ENCODE measurements at places on chromosomes 4 and X. TPM values are rescaled to one million over a fixed set of nuclear protein-coding genes. Genes with fewer than 3 reads are reported as not detected.

DNA sequence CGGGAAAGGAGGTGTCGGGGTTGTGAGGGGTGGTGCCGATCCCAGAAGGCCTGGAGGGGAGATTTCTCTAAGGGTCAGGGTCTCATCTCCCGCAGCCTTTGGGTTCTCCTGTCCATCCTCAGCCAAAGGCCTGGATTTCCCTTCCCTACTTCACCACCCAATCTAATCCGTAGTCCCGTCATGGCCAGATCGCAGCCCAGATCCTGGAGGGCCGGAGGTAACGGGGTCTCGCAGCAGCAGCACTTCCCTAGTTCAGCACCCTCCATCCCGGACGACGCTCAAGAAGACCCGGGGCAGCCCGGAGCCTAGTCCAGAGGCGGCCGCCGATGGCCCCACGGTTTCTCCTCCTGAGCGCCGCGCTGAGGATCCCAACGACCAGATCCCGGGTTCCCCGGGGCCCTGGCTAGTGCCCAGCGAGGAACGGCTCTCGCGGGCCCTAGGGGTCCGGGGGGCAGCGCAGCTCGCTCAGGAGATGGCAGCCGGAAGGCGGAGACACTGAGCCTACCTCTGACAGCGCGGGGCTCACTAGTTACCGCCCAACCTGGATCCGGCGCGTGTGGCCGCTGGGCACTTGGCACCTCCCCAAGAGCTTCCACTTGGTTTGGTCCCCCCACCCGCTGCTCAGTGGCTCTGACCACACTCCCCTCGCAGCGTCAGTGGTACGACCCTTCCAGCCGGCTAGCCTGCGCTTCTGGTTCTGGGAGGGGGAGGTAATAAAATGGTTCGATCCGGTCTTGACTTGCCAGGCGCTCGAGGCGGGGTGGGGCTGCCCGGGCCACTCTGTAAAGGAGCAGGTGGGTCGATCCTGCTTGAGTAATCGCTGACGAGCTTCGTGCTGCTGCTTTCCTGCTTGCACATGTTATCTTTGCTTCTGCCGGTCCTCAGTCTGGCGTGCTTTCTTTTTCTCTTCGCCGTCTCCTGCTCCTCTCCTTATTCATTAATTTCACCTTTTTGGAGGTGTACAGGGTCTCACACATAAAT is 3.6 kb downstream of the MAGIX start:
- no peak for DNase-seq

- DNase-seq = peak; percentile 16
Measured at GRCh38 chr4:1540601-1541375, 134.5 kb upstream of the NKX1-1 start.

DNA sequence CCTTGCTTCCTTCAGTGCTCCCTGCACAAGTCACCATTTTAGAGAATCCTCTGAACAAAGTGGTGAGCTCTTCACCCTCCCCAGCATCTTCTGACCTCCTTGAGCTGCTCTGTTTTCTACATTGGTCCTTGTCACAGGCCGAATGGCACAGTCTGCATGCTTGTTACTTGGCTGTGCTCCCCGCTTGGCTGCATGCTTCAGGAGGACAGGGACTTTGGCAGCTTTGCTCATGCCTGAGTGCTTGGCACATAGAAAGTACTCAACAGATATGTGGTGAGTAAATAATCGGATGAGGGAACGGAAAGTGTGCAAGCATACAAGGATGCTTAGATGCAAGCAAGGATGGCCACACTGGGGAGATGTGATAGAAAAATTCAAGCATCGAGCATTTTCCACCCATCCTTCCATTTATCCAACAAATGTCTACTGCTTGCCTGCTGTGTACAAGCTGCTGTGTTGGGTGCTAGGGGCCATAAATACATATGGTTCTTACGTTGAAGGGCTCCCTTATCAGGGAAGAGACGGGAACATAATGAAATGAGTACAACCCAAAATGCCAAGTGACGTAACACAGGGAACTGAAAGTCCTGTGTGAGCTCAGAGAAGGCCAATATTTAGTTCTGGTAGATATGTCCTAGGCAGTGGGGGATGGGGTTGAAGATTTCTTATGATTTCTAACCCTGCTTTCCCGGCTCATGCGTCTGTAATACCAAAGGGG is 31.2 kb downstream of the SLC2A9 start:
- DNase-seq = no peak

DNA sequence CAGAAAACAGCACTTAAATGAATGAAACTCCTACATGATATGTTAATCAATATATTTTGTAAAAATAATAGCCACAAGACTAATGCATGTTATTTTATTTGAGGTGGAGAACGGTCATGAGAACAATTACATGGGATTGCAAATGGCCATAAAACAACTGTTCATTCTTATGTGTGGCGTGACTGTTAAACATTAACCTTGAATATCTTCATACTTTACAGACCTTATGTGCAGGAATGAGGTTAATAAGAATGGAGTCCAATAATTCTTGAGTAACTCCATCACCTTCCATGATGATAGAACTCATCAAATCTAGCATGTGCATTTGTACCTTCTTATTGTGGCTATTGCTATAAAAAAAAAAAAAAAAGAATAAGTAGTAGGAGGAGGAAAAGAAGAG is 55.3 kb downstream of the PDS5A start:
- DNase-seq = no peak

DNA sequence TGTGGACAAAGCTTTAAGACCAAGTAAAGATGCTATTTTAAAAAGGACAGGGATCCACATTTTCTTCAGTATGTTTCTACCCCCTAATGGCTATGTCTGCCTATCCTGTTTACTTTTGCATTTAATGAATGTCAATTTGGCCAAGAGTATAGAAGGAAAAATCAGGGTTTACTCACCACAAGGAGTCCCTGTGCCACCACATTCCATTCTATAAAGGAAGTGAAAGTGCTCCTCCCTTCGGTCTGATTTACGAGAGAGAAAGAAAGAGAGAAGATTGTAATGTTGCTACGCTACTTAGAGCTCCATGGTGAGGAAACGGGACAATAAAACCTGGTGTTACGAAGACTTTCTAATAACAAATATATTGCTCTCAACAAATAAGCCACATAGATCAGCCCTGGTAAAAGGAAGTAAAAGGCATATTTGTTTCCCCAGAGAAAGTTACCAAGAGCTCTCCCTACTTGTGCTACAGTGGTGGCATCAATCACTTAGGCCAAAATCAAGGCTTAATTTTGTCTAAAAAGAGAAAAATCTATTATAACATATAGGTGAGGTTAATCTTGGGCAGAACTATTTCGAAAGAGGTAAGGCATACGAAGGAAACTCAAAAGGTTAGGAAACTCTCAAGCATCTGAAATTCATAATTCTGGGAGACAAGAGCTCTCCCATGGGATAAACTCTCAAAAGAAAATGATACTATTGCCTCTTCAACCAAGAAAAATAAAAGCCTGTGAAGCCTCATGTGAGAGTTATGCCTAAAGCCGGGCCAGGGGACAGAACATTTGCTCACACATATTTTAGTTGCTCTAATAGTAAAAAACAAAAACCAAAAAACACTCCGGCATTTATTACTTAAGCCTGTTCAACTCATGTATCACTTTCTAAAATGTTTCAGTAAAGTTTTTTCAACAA is 29.5 kb downstream of the TAPT1 start:
- peak; percentile 86 for DNase-seq

DNA sequence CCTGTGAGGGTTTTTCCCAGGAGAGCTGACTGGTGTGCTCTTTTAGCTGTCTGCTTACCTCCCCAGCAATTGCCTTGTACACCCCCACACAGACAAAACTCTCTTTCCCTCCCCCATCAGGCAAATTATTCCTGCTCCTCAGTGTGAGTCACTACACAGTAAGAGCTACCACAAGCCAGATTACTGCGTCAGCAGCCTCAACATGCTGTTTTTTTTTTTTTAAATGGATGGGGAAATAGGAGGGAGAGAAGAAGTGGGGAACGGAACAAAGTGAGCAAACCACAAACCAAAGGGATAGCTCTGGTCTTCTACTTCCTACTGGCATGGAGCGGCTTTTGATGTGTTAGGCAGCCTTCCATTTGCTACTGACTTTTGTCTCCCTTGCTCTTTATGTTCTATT is 107.5 kb upstream of the ACSL4 start:
- peak; percentile 81 for DNase-seq

DNA sequence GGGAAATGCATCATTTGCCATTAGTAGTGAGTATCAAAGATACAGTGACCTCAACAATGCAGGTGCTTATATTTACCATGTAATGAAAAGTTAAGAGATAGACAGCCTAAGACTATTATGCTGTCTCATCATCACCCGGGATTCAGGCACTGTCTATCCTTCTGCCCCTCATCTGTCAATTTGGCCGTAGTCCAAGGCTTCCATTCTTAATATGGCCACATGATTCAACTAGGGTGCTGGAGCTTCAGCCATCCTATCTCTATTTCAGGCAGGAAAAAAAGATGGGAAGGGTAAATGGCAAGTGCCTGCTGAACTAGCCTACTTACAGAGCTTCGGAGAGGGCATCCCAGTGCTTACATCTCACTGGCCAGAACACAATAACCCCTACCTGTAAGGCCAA is 196.7 kb upstream of the LNX1 start:
- no peak for DNase-seq

GRCh38 chr4:129821963-129822362 is 726.0 kb downstream of the C4orf33 start:
- DNase-seq = no peak

- DNase-seq = no peak
Measured at GRCh38 chrX:47180346-47180745, 13.3 kb upstream of the UBA1 start.

- DNase-seq = no peak
Measured at GRCh38 chr4:140236654-140237169, 82.7 kb upstream of the MAML3 start.

- peak; percentile 23 for DNase-seq
Measured at GRCh38 chr4:40916880-40917279, 167.1 kb downstream of the NSUN7 start.

DNA sequence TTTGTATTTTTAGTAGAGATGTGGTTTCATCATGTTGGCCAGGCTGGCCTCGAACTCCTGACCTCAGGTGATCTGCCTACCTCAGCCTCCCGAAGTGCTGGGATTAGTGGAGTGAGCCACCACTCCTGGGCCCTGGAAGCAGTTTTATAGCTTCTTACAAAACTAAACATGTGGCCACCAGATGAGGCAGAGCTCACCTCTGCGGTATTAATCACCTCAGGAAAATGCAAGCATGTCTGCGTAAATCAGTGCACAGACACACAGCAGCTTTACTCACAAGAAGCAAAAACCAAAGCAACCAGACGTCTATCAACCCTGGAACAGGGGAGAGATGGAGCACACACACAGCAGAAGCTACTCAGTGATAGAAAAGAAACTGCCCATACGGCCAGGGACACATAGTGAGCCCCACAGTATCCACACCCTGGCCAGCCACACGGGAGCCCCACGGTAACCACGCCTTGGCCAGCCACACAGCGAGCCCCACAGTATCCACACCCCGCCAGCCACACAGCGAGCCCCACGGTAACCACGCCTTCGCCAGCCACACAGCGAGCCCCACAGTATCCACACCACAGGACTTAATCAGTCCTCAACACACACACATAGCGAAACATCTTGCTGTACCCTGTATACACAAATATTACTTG is 30.2 kb downstream of the PPP2R3B start:
- peak; percentile 40 for DNase-seq

- no peak for DNase-seq
Measured at GRCh38 chr4:106336618-106337017, 20.3 kb downstream of the AIMP1 start.

GRCh38 chr4:182189103-182189878 is 53.9 kb upstream of the TENM3 start:
- DNase-seq = peak; percentile 18

DNA sequence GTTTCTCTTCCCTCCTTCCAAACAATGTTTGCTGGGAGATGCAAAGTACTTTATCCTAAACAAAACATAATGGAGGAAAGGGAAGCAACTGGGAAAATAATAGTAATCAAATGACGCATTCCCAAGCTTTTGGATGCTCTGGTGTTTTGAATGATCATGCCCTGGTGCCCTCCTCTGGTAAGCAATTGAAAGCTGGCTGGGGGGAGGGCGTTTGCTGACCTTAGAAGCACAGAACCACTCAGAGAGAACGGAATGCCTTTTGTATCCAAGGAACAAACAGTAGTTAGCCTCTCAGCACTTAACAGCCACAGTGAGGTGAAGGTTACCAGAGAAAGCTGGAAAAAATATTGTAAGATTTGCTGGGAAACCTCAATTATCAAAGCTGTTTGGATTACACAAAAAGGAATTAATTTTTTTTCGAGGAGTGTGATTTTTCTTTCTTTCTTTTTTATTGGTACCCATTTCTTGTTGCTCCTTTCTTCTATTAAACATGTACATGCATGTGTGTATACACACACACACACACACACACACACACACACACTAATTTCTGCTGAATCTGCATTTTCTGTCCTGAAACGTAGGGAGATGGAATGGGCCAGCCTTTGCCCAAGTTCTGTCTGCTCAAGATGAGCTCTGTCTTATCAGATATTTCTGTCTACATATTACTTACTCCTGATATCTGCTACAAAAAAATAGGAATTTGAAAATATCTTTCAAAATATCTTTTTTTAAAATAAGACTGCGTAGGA is 155.8 kb upstream of the IGFBP7 start:
- no peak for DNase-seq

GRCh38 chr4:83305187-83305586 is 20.6 kb upstream of the COQ2 start:
- DNase-seq = no peak

GRCh38 chr4:89863533-89863932 is 26.6 kb upstream of the SNCA start:
- no peak for DNase-seq

- no peak for DNase-seq
Measured at GRCh38 chrX:77275392-77275791, 171.8 kb upstream of the FGF16 start.

DNA sequence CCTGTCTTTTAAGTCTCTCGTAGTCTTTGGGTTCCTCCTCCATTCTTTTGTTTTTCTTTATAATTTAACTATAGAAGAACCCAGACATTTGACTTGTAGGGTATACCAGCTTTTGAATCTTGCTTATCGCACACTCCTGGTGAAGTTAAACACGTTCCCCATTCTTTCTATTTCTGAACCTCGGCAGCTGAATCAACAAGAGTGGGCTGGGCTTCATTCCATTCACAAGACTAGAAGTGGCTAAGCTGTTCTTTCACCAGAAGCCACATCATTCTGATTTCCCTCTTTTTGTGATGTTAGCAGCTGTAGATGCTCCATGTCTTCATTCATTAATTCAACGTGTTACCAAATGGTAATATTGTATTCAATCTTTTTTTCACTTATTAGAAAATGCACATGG is 167.9 kb downstream of the CORIN start:
- no peak for DNase-seq

DNA sequence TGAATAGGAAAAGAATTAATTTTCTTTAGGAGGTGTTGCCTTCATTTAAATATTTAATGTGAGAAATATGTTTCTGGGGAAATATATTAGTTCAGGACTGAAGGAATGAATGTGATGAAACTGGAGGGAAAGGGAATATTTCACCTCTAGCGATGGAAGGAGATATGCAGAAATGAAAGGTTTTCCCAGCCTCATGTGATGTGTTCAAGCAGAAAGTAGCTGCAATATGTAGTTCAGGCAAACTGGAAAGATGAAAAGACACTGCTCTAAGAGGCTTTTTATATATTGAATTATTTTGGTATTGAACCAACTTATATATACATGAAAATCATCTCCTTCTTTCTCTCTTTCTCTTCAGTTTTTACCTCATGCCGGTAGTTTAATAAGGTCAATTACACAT is 3.4 kb downstream of the GRID2 start:
- DNase-seq = no peak

- no peak for DNase-seq
Measured at GRCh38 chr4:161704040-161704439, 459.8 kb downstream of the FSTL5 start.

GAGE13 gene
- not detected for total RNA-seq

GYG2 gene
- total RNA-seq = 0.58 TPM

TMSB15C gene
- total RNA-seq = 4.6 TPM

CPLX1 gene
- total RNA-seq = 0.87 TPM

MAP7D2 gene
- 0.91 TPM for total RNA-seq

MID2 gene
- 19.2 TPM for total RNA-seq

SLC2A9 gene
- 0.11 TPM for total RNA-seq

TRPC3 gene
- total RNA-seq = not detected

Data from PC-3 (cell line).